Activated naive CD8-positive, alpha-beta T cell treated with anti-CD3 and anti-CD28 coated beads, Interleukin-2, amount 10 ng/mL, durations not matched to agents 7 days and 5 days (primary cell): ENCODE measurements at places on chromosomes 2 and 18. TPM values are rescaled to one million over a fixed set of nuclear protein-coding genes. Genes with fewer than 3 reads are reported as not detected.

Gene BCL11A
- 0.40 TPM for total RNA-seq

Gene DNER
- total RNA-seq: not detected

Gene SPATA3
- not detected for total RNA-seq

GRCh38 chr2:61512768-61513398, 25.3 kb downstream of the XPO1 start:
- DNase-seq: no peak

Gene RIT2
- total RNA-seq: not detected

GRCh38 chr2:36449213-36449612, 93.6 kb downstream of the CRIM1 start:
- DNase-seq: no peak

- no peak for DNase-seq
Measured at GRCh38 chr2:98568161-98568956, 40.0 kb downstream of the COA5 start.

- no peak for DNase-seq
Measured at GRCh38 chr2:9430316-9431293, 7.2 kb downstream of the CPSF3 start.

DNA sequence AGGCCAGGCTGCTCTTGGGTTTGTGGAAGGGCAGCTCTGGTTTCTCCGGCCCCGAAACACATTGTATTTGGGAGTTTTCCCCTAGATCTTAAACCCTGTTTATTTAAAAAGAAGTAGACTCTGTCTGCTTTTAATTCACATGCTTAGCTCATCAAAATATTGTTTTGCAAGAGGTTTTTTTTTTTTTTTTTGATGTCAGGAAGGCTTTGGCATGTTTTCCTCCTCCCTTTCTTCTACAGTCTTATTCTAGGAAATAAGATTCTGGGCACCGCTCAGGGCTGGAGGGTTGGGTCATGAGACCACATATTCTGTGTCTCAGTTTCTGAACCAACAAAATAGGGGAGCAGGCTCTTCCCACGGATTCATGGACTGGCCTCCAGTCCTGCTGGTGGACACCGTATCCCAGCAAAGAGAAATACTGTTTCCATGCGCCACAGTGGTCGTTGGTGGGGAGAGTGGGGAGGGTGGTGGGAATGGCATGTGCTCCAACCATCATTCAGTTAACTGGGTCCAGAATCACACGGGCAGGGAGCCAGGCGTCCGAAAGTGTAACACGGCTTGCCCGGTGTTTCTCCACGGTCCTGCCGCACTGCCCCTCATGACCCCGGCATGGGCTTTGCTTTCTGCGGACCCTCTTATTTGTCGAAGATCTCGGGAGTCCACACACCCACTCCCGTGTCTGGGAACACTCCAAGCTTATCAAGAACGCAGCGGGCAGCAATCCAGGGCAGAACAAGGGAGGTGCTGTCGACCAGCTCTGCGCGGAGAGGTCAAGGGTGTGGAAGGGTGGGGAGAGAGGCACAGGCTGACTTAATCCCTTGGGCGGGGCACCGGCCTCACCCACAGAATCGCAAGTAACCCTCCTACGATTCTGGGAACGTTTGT, 176.7 kb downstream of the GLI2 start:
- DNase-seq: no peak

GRCh38 chr2:154670083-154670482, 28.4 kb upstream of the KCNJ3 start:
- no peak for DNase-seq

DNA sequence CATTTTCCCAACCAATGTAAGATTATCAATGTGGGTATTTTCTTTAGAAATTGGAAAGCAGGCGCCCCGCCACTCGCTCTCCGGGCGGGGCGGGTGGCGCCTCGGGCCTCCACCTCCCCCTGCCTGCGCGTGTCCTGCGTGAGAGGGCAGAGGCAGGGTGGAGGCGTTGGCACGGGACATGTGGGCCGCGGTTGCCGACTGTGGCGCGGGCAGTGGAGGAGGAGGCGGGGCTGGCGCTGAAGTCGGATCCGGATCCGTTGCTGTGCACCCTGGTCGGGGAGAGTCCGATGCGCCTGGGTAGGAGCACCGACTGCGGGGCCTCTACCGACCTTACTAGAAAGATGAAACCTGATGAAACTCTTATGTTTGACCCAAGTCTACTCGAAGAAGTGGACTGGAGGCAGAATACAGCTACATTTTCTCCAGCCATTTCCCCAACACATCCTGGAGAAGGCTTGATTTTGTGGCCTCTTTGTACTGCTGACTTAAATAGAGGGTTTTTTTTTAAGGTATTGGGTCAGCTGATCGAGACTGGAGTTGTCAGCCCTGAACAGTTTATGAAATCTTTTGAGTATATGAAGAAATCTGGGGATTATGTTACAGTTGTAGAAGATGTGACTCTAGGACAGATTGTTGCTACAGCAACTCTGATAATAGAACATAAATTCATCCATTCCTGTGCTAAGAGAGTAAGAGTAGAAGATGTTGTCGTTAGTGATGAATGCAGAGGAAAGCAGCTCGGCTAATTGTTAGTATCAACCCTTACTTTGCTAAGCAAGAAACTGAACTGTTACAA, 37.9 kb downstream of the PMS1 start:
- no peak for DNase-seq
